Kidney tubule cell (primary cell): ENCODE measurements at places on chromosomes 13 and 19.

GRCh38 chr19:43519436-43520088 is 7.4 kb downstream of the ETHE1 start:
- peak; percentile 94 for DNase-seq

- DNase-seq: no peak
These were observed 104.5 kb upstream of the SLC15A1 start for GRCh38 chr13:98856983-98857382.

DNA sequence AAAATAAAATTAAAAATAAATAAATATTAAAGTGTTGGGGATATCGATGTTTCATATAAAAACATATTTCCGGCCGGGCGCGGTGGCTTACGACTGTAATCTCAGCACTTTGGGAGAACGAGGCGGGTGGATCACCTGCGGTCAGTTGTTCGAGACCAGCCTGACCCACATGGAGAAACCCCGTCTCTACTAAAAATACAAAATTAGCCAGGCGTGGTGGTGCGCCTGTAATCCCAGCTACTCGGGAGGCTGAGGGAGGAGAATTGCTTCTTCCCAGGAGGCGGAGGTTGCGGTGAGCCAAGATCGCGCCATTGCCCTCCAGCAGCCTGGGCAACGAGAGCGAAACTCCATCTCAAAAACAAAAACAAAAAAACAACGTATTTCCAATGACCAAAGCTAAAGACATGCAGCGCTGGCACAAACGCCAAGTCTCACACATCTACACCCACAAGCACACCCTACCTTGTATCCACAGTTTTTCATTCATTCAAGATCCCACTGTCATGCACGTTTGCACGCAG is 907 bp downstream of the ZNF569 start:
- DNase-seq: no peak

- no peak for DNase-seq
These were observed 2.1 kb downstream of the TRIM13 start for GRCh38 chr13:49998714-49999624.

DNA sequence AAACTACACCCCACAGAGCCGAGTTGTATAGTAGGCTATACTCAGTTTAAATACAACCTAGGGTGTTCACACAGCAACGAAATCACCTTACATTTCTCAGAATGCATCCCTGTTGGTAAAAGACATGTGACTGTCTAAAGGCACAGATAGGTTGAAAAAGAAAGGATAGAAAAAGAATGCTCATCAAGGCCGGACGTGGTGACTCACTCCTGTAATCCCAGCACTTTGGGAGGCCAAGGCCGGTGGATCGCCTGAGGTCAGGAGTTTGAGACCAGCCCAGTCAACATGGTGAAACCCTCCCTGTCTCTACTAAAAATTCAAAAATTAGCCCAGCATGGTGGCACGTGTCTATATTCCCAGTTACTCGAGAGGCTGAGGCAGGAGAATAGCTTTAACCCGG is 3.8 kb upstream of the IL17D start:
- no peak for DNase-seq

- DNase-seq: peak; percentile 23
These were observed 10.0 kb upstream of the OXGR1 start for GRCh38 chr13:97004096-97004876.

DNA sequence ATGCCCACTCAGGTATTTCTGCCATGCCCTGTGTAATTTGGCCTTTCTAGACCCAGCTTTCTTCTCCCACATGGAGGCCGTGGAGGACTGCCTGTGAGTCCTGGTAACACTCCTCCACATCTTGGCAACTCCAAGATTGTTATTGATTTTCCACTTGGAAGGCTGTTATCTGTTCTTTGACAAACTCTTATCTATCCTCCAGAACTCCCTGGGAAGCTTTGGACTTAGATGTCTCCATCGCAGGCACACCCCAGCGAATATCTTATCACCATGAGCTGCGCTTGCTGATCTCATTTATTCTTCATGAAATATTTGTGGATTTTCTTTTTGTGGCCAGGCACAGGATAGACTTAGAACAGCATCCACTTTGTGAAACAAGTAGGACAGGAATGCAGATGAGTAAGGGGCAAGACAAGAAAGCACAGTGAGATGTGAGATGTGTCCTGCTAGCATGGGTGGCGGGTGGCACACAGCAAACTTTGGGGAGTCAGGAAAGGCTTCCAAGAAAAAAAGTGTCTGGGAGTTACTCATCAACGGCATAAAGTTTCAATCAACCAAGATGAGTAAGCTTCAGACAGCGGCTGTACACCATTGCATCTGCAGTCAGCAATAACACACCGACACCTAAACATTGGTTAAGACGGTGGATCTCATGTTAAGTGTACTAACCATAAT is 84.5 kb upstream of the IRS2 start:
- peak; percentile 33 for DNase-seq

DNA sequence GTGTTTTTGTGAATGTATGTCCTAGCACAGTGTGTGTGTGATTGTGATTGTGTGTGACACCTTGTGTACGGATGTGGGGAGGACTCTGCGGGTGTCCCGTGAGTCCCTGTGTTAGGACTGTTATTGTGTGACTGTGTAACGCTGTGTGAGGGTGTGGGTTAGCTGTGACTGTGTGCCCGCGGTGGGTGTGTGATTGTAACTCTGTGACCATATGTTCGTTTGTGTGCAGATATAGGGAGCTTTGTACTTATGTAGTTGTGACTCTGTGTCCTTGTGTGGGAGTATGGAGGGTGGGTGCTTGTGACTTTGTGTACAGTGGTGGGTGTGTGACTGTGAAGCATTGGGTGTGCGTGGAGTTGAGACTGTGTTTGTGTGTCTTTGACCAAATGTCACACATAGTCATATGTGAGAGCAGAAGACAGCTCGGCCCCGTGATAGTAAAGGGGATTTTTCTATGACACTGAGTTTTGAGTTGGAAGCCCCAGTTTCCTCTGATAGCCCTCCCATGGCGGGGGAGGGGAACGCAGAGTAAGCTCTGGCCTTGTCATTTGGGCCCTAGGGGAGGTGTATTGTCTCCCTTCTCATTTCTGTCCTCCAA is 949 bp upstream of the ZNF260 start:
- no peak for DNase-seq

- DNase-seq: peak; percentile 17
These were observed 21.6 kb downstream of the SERPINE3 start for GRCh38 chr13:51361106-51361505.

- DNase-seq: peak; percentile 88
These were observed 2.5 kb upstream of the DCT start for GRCh38 chr13:94481941-94482340.
